CD4-positive, alpha-beta T cell treated with Interleukin-4 for 4 hours (primary cell): ENCODE measurements at places on chromosomes 12 and 14.

DNA sequence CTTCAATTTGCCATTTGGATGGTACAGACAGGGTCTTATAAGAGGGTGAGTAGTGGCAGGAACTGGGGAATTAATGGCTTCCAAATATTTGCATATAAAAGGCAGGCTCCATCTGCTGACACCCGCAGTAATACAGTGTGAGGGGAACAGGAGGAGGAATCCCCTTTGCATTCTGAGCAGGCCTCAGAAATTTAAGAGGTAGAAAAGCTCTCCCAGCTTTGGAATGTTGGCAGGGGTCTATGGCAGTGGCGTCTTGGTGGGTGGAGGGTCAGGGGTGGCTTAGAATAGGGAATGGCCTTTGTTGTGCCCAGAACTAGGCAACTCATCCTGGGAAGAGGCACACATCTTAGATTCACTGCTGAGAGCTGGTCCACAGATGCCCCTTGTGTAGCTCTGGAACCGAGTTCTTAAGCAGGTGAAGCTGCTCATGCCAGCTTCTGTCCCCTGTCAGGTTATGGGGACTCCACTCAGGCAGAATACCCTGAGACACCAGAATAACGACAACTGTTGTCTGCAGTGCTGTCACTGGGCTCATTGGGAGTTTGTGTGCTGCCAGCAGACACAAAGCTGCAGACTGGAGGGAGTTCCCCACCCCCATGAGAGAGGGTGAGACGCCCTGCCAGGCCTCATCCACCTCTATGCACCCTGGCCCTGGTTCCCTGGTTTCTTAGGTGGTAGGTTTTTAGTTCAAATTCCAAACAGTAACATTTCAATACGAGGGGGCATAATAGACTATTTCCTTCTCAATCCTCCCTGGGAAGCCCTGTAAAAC is 190.2 kb downstream of the MON2 start:
- DNase-seq, result no peak

DNA sequence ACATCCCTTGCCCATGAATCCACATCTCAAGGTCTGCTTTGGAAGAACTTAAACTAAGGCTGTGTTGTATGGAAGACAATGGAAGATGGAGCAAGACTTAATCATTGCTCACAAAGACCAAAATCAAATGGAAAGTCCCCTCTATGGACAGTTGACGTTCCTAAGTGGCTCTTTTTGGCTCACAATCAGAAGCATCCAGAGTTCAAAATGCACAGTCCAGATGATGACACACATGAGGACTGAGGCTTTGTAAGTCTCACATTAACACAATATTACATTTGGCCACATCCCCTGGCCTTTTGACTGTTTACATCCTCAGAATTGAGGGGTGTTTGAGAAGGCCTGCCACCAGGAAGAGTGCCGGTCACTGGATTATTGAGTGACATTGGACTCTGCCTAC is 122.3 kb upstream of the CPM start:
- DNase-seq, result no peak

DNA sequence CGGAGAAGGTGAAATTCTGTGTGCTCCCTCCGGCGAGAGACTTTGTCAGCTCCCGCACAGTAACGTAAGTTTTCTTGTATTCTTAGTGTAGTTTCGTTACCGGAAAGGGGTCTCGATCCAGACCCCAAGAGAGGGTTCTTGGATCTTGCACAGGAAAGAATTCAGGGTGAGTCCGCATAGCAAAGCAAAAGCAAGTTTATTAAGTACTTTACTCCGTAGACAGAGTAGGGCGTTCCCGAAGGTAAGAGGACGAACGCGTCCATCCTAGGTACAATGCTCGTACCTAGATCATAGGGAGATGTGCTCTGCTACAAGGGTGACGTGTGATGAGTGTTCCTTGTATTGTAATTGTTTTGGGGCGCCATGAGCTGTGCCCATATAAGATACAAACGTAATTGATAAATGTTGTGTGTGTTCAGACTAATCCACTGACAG is 293 bp downstream of the IFI27L1 start:
- DNase-seq, result no peak

DNA sequence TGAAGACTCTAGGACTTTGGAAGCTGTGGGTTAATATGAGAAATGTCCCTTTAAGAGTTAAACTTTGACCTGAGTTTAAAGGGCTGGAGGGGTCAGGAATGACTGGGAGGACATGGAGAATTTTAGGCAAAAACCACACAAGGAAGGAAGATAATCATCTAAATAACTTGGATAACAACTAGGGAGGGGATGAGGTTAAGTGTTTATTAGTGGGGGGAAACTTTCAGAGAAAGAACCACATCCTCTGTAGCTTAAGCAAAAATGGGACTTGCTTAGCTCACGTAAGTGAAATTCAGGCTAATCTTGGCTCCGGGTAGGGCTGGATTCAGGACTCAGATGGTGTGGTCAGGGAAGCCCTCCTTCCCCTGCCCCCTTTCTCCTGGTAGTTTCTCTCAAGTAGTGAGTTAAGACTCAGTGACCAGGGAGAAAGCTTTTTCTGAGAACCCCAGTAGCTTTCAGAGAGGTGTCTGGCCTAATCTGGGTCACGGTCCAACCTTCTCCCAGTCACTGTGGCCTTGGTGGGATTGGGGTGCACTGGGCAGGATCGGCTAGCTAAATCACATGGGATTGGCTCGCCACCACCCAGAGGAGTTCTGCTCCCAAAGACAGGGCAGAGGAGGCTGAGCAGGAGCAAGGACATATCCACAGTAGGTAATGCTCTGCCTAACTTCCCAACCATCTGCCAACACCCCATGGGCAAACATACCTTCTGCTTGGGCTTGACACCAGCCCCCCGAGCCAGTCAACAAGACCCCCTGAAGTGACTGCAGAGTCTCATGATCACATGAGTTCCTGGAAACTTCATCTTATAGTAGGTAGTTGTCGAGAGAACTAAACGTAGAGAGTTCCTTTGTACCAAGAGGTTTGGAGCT is 52.8 kb downstream of the ARF6 start:
- DNase-seq, result peak; percentile 26

DNA sequence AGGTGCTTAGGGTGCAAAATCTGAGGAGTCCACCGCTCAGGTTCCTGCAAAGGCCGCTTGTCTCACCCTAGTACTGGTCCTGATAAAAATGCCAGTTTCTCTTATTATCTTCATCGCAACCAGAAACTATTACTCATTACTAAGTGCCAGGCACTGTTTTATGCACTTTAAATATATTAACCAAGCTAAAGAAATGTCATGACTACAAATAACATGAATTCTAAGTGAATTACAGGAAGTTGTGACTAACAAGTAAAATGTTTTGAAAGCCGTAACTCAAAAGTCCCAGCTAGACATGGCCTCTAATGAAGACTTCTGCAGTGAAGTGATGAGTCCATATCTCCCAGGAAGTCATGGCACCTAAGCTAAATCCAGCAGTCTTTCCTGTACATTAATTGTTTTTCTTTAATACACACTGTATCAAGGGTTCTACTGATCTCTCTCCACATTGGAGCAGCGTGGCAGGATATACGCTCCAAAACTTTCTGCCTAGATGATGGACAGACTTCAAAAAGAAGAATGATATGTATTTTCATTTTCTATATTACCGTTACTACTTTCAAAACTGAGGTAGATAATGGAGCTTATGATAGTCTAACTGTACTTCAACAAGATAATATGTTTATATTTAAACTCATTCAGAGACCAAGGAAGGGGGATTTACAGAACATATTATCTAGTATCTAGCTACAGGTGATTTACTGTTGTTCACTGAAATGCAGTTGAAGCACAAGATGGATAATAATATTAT is 117.3 kb upstream of the ARID2 start:
- no peak for DNase-seq

DNA sequence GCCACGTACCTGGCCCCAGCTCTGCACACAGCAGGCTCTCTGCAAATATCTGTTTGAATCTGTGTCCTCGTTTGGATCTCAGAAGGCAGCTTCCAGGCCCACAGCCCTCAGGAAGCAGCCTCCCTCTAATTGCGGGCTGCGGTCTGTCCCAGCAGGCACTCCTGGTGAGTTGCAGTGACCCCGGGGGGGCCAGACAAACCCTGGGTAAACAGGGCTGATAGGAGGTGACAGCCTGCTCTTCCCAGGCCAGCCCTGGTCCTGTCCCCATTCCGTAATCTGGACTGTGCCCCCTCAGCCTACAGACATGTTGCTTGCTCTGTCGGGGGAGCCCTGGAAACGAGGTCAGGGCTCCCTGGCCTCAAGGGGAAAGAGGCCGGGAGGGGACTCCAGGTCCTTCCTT is 2.0 kb downstream of the FOXN4 start:
- no peak for DNase-seq

DNA sequence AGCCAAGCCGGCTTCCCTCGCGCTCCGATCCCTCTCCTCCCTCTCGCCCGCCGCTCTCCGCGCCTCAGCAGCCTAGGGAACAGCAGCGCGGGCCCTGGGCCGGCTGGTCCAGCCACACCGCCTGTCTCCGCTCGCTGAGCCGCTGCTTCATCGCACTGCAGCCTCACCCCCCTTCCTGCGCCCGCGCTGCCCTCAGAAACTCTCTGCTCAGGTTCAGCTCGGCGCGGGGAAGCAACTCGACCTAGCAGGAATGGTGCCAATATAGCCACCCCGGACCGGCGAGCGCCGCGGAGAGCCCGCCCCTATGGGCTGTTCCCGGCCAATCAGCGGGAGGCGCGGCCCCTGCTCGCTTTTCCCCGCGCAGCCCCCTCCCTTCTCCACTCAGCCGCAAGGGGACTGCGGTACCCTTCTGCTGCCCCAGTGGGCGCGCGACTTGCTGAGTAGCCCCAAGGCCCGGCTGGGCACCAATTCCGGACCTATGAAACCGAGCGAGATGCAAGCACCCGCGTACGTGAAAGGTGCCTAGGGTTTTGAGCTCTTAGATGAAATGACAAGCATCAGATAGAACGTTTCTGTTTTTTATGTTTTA is at the start of gene ADAMTS20:
ADAMTS20 (minus strand) TSS at position 233 of the 589 bp plus-strand sequence. CDS start 282 bp downstream, outside the sequence.
- DNase-seq, result no peak

- DNase-seq, result no peak
These were observed 57.6 kb downstream of the SLC24A4 start for GRCh38 chr14:92380582-92380981.

- peak; percentile 11 for DNase-seq
These were observed 52.2 kb downstream of the KRT80 start for GRCh38 chr12:52139579-52140062.

- peak; percentile 77 for DNase-seq
These were observed 1.1 kb upstream of the LRP1 start for GRCh38 chr12:57127101-57127725.

GRCh38 chr12:7907009-7907408 is 29.0 kb downstream of the SLC2A3 start:
- no peak for DNase-seq

DNA sequence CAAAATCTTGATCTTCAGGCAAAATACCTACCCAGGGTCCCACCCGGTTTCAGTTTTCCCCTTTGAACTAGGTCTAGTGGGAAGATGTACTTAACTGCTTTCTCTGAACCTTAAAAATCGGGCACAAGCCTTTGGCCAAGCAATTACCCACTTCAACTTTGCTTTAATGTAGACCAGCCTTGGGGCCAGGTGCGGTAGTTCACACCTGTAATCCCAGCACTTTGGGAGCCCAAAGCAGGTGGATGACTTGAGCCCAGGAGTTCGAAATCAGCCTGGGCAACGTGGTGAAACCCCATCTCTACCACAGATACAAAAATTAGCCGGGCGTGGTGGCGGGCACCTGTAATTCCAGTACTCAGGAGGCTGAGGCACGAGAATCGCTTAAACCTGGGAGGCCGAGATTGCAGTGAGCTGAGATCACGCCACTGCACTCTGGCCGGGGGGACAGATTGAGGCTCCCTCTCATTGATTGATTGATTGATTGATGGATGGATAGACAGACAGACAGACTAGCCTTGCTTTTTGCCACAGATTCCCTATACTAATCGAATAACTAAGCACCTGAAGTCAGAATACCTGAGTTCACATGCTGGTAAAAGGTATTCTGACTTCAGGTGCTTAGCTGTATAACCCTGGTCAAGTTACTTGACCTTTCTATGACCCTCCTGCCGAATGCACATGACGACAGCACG is 1.9 kb downstream of the CLIP1 start:
- no peak for DNase-seq

DNA sequence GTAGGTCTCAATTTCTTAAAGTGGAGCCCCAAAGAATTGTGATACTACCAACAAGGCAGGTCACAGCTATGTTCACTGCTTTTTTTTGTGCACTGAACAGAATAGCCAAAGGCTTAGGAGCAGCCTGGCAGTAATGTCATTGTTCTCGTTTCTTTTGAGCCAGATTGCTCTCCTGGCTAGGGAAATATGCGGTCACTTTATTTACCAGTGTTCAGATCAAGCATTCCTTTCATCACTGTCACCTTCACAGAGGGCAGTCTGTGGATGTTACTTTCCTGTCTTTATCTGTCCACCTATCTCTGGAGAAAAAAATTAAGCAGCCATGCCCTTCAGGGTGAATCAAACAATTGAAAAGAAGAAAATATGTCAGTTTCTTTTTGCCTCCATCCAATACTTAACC is 159.6 kb downstream of the BTG1 start:
- DNase-seq, result no peak

DNA sequence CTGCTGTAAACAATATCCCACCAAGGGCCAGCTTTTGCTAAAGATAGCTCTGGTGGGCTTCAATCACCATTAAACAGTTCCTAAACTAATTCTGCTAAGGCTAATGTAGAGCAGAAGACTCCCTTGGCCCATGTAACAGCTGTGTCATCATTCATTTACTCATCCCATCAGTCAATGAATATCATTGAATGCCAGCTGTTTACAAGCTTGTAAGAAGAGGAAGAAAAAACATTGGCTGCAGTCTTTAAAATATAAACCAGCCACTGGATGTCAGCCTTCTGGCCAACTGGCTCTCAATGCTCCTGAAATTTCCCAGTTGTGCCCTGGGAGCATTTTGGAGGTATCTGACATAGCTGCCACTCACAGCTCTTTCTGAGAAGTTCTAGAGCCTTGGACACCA is 18.0 kb upstream of the MAP3K9 start:
- DNase-seq, result no peak

DNA sequence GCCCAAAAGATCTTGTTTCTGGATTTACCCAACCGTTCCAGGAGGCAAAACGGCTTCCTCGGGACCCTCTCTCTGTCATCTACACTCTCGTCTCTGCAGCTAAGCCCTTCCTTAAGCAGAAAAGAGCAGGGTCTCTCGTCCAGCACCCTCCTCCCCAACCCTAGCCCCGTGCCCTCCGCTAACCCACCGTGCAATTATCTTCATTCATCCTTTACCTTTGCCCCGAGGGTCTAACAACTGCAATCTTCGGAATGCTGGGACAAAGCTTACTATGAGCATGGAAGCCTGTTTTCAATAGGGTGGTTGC is 276 bp upstream of the BMAL2 start:
- no peak for DNase-seq

- peak; percentile 41 for DNase-seq
These were observed 300.0 kb downstream of the AEBP2 start for GRCh38 chr12:19739195-19739776.

GRCh38 chr12:51773145-51773869 is 75.2 kb downstream of the FIGNL2 start:
- DNase-seq, result no peak
